CD4-positive, alpha-beta T cell treated with Interleukin-21 for 1 hour (primary cell): ENCODE measurements at places on chromosomes 12 and 14.

- DNase-seq = no peak
Observed at GRCh38 chr14:71387753-71388152, 480.5 kb downstream of the PCNX1 start.

- peak; percentile 32 for DNase-seq
Observed at GRCh38 chr14:35341751-35342488, 49.7 kb downstream of the PSMA6 start.

DNA sequence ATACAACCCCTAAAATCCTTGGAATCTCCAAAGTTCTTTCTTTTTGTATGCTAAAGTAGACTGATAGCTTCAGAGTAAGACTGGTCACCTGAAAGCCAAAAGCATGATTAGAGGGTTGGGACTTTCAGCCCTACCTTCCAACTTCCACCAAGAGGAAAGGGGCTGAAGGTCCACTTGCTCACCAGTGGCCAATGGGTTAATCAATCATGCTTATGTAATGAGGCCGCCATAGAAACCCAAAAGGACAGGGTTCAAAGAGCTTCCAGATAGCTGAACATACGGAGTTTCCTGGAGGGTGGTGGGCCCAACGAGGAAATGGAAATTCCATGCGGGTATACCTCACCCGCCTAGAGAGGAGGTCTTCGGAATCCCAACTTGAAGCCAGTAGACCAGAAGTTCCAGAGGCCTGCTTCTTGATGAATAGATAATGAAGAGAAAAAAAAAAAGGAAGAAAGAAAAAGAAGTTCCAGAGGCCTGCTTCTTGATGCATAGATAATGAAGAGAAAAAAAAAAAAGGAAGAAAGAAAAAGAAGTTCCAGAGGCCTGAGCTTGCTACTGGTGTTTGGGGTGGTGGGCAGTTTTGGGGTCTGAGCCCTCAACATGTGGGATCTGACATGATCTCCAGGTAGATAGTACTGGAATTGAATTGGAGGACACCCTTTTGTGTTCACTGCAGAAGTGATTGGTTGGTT is 11.2 kb upstream of the BTG1 start:
- DNase-seq = no peak

GRCh38 chr12:67669934-67670631 is 21.5 kb downstream of the DYRK2 start:
- DNase-seq = no peak

DNA sequence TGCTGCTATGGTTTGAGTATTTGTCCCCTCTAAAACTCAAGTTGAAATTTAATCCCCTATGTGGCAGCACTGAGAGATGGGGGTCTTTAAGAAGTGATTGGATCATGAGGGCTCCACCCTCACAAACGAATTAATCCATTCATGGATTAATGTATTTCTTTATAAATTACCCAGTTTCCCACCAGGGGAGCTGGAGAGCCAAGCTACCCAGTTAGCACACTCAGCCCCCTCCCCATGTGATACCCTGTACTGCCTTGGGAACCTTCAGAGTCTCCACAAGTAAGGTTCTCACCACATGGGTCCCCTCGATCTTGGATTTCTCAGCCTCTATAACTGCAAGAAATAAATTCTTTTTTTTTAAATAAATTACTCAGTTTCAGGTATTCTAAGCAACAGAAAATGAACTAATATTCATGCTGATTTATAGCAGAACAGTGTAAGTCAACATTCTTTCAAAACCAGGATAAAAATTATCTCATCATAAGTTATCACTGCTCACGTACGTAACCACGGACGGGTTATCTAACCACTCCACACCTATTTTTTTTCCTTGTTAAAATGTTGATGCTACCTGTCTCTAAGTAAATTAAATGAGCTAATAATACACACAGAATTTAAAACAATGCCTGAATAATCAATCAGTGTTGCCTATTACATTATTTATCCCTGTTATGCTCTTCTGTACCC is 3.6 kb downstream of the NAP1L1 start:
- no peak for DNase-seq

GRCh38 chr12:76250256-76250655 is 98.0 kb downstream of the BBS10 start:
- DNase-seq = no peak

DNA sequence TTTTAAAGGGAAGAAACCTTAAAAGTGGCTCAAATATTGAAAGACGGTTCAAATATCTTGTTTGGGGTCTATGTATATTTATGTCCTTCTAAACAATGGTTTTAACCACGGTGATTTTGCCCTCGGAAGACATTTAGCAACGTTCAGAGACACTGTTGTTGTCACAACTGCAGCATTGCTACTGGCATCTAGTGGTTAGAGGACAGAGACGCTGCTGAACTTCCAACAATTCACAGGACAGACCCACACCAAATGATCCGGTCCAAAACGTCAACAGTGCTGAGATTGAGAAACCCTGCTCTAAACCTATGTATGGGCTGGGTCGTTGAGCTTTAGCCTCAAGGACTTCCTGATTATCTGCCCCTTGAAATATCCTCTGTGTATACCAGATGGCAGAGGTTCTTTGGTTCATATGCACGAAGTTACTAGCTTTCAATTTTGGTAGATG is 1.7 kb downstream of the ANGEL1 start:
- DNase-seq = peak; percentile 48

DNA sequence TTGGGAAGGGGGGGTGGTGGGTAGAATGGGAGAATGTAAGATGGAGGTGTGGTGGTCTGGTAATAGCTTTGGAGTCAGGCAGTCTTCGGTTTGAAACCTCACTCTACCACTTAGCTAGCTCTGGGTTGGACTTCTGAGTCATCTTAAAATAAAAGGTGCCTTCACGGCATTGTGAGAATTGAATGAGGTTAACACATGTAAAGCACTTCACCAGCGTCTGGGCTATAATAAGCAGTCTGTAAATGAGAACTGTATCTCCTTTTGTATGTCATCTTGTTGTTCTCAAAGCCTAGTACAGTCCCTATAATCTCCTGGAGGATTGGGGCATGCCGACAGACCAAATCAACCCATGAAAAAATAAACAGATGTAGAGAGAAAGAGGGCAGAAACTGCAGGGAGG is 11.2 kb downstream of the C2CD5 start:
- no peak for DNase-seq

DNA sequence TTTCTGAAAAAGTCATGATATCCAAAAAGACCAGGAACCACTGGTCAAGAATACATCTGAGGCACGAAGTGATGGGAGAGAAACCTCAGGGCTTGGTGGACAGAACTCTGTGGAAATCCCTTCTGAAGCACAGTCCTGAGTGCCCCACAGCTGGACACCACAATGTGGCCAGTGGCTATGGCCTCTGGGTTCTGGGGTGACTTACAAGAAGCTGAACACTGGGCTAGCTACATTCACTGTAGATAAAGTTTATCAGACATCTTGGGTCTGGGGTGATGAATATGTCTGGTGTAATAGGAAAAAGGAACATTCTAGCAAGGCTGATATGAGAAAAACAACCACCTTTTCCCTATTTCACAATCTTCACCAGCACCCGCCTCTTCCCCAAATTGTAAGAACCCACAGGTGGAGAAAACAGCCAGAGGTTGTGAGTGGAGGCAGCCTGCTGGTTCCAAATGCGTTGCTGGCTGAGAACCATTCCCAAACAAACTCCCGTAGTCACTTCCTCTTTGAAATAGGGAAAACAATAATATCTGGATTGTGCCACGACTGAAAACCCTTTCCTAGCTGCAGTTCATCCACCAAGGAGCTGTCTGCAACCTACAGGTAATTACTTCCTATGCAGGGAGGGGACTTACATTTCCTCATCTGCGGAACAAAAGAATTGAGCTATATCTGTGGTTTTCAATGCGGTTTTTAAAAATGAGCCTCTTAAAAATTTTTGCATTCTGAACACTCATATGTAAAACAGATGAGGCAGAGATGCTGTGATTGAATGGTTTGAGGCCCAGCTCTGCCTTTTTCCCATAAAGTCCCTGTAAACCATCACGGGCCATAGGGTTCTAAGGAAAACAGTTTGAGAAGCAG is 193.6 kb downstream of the SLC41A2 start:
- peak; percentile 26 for DNase-seq

DNA sequence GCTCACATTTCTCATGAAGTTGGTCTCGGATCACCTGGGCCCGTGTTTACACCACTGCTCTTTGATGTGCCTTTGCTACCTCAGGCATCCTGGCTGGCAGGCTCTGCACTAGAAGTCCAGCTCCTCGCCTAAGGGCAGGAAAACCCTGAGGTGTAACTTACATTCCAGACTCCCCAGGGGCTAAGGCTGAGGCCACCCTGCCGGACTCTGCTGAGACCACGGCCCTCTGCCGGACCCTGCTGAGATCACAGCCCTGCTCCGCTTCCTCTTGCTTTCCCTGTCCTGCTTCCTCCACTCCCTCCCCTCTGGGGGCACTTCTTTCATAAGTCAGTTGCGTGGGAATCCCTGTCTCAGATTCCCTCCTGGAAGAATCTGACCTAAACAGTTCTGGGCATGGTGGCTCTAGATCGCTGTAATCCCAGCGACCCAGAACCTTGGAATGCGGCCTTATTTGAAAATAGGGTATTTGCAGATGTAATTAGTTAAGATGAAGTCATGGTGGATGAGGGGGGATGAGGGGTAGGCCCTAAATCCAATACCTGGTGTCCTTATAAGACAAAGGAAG is 17.2 kb downstream of the RILPL1 start:
- DNase-seq = no peak

GRCh38 chr14:68343534-68344118 is 449.2 kb downstream of the ZFP36L1 start:
- DNase-seq = no peak

DNA sequence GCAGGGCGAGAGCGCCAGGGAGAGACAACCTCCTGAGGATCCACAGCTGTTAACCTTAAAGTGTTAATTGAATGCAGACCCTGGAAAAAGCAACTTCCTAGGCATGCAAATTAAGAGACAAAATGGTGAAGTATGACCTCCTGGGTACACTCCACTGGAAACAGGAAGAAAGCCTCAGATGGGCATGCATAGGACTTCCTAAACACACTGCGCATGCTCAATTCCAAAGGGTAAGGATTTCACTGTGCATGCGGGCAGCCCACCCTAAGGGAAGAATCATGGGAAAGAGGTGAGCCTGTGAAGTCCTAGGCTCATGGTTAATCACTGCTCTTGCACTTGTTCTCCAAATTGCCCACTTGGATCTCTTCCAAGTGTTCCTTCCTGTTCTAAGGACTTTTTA is 80.5 kb upstream of the CAPRIN2 start:
- no peak for DNase-seq

- no peak for DNase-seq
Observed at GRCh38 chr12:125533434-125534029, 468.3 kb downstream of the AACS start.

DNA sequence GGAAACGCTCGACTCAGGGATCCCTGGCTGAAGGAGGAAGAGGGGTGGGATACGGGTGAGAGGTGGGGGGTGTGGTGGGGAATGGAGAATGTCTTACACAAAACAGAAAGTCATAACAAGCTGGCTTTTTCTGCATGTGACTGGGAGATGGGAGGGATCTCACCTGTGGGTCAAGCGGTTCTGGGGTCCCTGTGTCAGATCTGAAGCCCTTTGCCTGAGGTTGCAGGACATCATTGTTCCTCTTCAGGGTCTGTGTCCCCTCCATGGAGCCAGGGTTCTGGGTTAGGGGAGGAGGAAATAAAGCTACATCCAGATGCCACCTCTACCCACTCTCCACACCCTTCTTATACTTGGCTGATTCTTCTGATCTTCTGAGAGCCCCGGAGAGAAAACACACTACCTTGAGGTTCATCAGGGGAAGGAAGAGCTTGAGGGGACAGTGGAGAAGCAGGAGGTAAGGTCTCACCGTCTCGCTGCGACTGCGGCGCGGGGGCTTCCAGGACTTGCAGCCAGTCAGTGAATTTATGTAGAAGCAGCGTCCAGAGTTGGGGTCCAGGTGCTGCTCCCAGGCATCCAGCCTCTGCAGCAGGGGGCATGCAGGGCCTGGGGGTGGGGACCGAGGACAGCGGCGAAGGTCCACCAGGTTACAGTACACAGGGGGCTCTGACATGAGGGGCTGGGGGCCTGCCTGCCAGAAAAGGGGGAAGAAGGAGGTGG is 2.5 kb downstream of the ARHGAP9 start:
- DNase-seq = peak; percentile 39

GRCh38 chr12:21265932-21266331 is 68.8 kb downstream of the SLCO1A2 start:
- DNase-seq = no peak

- DNase-seq = no peak
Observed at GRCh38 chr14:63933711-63934110, 80.9 kb downstream of the SYNE2 start.

GRCh38 chr14:21308479-21309237 is 28.8 kb downstream of the RPGRIP1 start:
- peak; percentile 91 for DNase-seq

DNA sequence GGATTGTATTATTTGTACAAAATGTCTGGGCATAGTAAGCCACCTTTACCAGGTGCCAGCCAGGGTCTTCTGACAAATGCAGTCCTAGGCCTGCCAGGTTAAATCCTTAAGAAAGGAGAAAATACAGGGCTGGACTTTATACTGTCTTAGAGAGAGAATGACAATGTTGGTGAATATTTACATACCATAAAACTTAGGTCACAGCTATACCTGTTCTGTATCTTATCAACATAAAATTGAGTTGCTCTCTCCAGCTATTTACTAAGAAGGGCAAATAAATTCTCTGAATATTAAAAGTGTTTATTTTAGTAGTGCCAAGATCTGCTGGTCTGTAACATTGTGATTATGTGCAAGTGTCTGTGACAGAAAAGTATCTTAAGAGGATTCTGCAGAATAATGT is 971.1 kb downstream of the AACS start:
- DNase-seq = no peak

GRCh38 chr12:56898938-56899337 is 35.3 kb downstream of the SDR9C7 start:
- DNase-seq = no peak

- DNase-seq = no peak
Observed at GRCh38 chr14:63308723-63309317, 9.9 kb downstream of the GPHB5 start.

DNA sequence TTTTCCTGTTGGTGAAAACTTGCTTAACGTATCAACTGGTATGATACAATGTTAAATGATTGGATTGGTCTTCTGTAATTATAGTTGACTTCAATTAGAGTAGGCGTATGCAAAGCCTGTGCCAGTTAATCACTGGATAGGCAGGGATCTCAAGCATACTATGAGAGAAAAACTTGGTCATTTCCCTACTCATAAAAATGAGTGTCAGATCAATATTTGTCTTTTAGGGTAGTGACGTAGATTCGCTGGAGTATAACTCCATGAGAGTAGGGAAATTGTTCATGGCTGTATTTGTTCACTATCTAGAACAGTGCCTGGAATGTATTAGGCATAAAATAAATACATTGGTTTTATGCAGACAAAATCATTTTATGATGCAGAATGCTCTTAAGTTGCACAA is 28.6 kb downstream of the NAA30 start:
- DNase-seq = no peak

DNA sequence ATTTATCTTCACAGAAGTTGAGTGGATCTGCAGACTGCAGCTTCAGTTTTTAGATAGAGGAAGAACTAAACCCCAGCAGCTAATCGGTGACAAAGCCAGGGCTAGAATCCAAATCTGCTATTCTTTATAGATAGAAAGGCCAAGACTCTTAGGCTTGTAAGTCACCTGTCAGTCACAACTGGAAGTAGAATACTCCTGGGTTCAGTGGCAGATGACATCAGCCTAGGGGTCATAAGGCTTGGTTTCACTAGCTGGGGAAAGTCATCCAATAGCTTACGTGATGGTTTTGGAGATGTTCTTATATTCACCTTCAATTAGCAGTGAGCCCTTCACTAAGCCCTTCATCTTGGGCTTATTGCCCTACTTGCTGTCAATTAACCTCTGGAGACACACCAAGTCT is 93.4 kb downstream of the APAF1 start:
- DNase-seq = no peak

GRCh38 chr12:63930971-63931370 is 86.5 kb downstream of the SRGAP1 start:
- no peak for DNase-seq
